ENCODE measurements at places on chromosomes 16 and 17.
A peak's percentile ranks its signal among the peaks of the same experiment; 100 is the strongest.

DNA sequence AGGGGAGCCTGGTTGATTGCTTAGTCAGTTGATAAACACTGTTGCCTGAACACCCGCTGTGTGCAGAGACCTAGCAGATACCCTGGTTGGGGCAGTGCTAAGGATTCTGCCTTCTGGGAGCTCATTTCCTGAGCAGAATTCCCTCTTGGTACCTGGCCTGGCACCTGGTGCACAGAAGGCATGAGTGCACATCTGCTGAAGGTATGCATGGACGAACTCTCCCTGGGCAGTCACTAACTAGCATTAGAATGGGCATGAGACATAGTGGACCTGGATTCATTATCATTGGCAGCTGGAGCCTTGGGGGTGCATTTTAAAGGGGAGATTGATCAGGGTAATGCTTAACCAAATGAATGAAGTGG, 13.1 kb downstream of the ADCY7 start:
- DNase-seq: no peak

GRCh38 chr17:19470530-19471261, 59.7 kb downstream of the RNF112 start:
- DNase-seq: peak; percentile 71

GRCh38 chr16:53415504-53415903, 18.8 kb upstream of the RBL2 start:
- DNase-seq: no peak

DNA sequence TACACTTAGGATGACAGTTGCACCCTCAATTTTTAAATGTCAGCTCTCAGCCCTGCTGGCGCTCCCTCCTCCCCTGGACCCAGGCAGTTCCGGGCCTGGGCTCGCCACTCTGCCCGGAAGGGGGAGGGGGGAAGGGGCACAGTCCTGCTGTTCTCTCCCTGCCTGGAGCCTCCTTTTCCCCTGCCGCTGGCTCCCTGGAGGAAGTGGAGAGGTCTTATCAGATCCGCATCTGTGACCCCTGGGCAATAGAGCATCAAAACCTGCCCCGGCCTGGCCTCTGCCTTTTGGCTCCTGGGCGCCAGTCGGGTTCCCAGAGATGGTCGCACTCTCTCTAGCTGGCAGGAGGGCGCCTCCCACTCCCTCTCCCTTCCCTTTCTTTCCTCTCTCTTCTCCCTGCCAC, 149.3 kb downstream of the IRF8 start:
- DNase-seq: no peak

DNA sequence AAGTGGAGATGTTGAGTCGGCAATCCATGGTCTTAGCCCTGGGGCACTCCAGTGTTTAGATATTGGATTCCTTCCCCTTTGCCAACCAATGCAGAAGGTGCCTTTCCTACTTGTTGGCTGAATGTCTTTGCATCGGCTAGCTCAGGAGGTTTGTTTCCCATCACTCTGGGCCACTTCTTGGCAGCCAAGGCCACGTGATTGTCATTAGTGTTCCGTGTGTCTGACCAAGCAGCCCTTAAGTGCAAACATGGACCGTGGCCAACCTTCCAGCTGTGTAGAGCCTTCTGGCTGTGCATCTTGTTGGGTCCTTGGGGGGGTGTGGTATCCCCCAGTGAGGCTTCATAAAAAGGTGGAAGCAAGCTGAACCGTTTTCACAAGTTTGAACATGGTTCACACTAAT, 66.0 kb downstream of the GNAO1 start:
- no peak for DNase-seq
